ENCODE measurements at places on chromosomes 16 and 17.

DNA sequence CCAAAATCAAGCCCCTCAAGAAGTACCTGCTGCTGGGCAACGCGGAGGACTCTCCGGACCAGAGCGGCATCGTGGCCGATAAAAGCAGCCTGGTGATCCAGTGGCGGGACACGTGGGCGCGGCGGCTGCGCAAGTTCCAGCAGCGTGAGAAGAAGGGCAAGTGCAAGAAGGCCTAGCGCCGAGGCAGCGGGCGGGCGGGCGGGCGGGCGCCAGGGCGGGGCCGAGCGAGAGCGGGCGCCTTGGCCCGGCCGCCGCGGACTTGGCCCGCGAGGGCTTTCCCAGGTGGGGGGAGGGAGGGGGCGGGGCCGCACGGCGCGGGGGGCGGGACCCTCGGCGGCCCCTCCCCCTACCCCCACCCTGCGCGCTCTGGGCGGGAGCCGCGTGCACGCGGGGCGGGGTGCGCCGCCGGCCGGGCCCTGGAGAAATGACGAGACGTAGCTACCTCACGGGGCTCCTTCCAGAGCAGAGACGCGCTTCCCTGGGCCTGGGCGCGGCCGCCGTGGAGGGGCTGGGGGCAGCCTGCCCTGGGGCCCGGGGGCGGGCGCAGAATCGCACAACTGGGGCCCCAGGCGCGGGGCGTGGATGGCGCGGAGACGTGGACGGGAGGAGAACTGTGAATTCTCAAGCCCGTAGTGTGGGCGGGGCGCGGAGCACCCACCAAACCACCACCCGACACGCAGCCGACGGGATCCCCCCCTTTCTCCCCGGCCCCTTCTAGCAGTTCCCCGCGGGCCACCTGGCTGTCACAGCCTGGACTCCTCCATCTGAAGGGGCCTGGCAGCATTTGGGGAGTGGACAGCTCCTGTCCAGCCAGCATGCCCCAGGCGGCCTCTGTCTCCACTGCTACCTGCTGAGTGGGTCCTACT is 218.7 kb downstream of the NTN1 start:
- DNase-seq, result no peak

GRCh38 chr17:20944014-20944865 is 98.6 kb downstream of the USP22 start:
- no peak for DNase-seq

DNA sequence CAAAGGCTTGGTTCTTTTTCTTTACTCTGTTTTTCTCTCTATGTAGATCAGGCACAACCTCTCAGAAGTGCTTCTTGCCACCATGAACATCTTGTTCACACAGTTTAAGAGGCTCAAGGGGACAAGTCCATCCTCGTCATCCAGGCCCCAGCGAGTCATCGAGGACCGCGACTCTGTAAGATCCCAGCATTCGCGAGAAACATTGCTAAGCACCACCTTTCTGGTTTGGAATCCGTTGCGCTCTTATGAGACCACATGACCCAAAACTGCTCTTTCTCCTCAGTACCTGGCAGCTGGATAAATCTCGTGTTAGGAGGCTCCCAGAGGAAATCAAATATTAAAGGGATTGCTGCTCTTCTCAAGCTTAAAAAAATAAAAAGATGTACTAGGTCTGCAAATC is 23.3 kb upstream of the SLC12A3 start:
- DNase-seq, result no peak

DNA sequence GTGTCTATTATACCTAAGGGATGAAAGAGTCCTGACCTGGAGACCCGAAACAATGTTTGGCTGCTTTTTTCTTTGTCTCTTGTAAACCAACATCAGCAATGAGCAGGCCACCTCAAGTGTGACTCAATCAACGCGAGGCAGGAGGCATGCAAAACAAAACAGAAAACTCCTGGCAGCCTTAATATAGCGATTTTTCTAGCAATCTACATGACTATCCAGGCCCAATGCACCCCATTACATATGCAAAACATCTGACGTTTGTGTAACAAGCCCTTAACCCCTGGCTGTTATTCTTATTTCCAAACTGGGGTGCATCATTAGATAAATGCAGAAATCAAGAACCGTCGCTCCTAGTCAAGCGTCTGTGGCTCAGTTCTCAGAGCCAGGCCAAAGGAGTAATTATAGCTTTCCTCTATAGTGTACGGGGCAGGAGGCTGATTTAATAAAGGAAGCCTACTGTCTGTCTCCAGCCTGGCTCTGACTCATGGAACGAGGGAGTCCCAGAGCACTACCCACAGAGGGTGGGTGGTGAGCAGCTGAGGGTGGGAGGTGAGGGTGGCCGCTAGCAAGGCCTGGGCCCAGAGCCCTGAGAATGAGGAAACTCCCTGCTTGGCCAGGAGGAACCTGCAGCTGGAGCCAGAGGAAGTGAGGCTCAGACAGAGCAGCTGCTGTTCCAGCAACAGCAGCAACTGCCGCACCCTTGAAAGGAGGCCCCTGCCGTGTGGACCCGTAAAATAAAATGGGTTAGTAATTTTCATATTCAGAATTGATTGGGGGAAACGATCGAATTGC is 43.9 kb downstream of the CHD9 start:
- peak; percentile 67 for DNase-seq

- no peak for DNase-seq
Observed at GRCh38 chr17:49920030-49920769, 48.8 kb upstream of the DLX4 start.

DNA sequence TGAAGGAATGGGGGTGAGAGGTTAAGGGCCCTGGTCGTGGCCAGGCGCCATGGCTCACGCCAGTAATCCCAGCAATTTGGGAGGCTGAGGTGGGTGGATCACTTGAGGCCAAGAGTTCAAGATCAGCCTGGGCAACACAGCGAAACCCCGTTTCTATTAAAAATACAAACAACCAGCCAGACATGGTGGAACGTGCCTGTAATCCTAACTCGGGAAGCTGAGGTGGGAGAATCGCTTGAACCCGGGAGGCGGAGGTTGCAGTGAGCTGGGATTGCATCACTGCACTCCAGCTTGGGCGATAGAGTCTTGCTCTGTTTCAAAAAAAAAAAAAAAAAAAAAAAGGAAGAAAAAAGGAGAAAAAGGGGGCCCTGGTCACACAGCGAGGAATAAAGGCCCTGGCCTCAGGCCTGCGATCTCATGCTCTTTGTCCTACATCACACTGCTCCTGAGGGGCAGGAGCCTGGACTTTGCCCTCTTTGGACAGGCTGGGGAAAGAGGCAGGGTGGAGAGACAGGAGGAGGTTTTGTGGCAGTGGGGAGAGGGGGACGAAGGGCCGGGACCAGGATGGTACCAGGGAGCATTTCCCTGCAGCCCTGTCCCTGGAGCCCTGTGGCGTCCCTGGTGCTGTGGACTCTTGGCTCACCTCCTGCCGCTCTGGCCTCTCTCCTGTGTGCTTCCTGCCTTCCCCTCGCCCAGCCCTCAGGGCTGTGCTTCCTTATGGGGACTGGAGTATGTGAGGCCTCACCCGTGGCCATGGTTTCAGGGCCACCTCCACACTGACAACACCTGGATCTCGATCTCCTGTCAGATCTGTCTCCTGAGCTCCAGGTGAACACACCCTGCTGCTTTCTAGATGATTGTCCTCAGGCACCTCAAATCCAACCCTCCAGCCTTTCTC is 19.7 kb upstream of the SLC25A19 start:
- no peak for DNase-seq

- no peak for DNase-seq
Observed at GRCh38 chr17:75394332-75394918, 11.1 kb downstream of the GRB2 start.

GRCh38 chr17:82765371-82765770 is 13.5 kb downstream of the TBCD start:
- DNase-seq, result no peak

DNA sequence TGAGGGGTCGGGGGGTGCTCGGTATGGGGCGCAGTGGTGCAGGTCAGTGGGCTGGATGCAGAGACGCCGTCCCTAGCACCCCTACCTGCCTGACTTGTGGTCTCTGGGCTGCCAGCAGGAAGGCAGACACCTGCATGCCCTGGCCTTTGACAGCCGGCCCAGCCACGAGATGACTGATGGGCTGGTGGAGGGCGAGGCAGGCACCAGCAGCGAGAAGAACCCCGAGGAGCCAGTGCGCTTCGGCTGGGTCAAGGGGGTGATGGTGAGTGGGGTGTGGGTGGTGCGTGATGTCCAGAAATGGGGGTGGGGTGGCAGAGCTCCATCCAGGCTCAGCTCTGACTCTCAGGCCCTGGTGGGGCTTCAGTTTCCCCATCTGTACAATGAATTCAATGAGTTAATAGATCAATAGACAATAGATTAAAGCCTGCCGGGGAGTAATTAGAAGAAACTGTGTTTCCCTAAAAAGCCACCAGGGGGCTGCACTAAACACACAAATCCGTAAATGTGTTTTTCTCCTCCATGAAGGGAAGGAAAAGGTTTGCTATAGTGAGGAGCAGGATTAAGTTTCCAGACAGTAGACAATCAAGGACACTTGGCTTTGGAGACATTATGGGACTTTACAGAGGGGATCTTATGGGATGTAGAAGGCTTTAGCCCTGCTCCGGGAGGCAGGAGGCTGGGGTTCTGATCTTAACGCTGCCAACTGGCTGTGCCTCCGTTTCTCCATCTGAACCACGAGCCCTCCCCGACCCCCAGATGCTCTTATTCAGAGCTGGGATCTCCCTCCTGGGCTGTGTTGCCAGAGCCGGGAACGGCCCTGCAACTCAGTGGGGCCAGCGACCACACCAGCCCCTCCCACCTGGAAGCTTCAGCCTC is 2.2 kb downstream of the SLC12A3 start:
- DNase-seq, result no peak

DNA sequence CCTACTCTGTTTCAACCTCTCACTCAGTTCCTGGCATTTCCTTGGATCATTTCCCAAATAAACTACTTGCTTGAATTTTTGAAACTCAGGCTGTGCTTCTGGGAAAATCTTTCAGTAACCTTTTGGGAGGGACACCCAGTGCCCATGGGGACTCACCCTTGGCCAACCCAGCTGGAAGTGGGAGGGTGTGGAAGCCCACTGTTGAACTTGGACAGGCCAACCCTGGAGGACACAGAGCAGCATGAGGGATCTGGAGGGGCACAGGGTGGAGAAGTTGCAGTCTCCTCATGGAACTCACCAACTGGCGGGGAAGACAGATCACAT is 11.2 kb downstream of the RTN4RL1 start:
- no peak for DNase-seq

DNA sequence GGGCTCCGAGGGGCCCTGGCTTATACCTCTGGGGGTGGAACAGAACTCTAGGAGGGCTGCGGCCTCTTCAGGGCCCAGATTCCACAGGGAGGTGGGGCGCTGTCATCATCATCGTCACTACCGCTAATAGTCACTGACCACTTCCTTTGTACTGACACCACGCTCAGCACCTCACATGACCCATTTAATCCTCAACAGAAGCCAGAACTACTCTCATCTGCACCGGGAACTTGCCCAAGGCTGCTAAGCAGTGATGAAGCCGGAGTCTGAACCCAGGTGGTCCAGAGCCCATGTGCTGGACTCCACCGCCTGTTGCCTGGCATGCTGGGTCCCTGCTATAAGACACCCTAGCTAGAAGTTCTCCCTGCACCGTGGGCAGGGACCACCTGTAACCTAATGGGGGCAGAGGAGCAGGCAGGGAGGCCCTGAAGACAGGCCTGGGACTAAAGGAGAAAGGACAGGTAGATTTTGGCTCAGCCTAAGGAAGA is 12.0 kb downstream of the UNC13D start:
- DNase-seq, result no peak

- no peak for DNase-seq
Observed at GRCh38 chr16:519425-519824, 8.1 kb upstream of the CAPN15 start.

GRCh38 chr16:49012961-49013726 is 268.5 kb downstream of the CBLN1 start:
- DNase-seq, result no peak

GRCh38 chr17:28926366-28926765 is 23.5 kb upstream of the DHRS13 start:
- DNase-seq, result no peak

Measured in SIG-M5 (cell line).